ENCODE measurements at places on chromosomes 3 and 15.

- no peak for DNase-seq
These were observed 54.5 kb upstream of the ABHD10 start for GRCh38 chr3:111924283-111924682.

DNA sequence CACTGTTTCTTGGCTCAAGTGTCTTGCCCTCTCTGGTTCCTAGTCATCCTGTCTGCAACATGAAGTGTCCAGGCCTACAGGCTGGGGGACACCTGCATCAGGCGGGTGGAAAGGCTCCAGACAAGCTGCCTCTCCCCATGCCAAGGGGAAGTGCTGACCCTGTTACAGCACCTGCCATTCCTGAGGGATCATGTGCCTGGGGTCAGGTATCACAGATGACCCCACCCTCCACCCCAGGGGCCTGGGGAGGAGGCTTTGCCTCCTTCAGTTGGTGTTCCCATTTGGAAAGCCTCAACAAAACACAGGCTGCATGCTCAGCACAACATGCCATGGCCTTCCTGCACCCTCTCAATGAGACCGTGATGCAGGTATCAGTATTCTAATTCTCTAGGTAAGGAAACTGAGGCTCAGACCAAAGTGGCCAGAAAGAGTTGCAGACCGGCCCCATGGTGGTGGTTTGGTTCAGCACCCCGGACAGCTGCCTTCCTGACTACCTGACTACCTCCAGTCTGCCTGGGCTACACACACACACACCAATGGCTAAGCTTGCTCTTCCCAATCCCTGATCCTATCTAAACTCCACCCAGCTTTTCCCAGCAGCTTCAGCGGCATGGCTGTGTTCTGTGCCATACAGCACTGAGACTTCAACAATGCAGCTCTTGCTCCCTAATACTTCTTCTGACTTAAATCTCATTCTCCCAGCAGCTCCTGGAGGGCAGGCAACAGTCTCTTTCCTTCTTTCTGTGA, 69.7 kb upstream of the LINGO1 start:
- no peak for DNase-seq

- no peak for DNase-seq
These were observed 89.9 kb downstream of the XXYLT1 start for GRCh38 chr3:195181113-195181498.

DNA sequence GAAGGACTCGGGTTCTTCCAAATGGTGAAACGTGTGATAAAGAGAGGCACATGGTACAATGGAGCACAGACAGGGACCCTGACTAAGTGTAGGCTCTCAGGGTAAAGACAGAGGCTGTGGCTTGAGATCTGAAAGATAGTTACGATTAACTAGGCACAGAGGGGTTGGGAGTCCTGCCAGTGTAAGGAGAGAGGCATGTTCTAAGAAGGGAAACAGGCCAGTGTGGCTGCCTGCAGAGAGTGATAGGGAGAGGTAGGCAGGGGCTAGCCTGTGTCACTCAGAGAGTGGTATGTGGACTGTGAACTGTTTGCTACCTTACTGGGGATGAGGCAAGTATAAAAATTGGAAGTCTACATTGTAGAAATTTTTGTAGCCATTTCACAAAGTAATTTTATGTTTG, 109.5 kb downstream of the PEX5L start:
- no peak for DNase-seq

GRCh38 chr15:71802770-71803169, 7.6 kb upstream of the NR2E3 start:
- no peak for DNase-seq

DNA sequence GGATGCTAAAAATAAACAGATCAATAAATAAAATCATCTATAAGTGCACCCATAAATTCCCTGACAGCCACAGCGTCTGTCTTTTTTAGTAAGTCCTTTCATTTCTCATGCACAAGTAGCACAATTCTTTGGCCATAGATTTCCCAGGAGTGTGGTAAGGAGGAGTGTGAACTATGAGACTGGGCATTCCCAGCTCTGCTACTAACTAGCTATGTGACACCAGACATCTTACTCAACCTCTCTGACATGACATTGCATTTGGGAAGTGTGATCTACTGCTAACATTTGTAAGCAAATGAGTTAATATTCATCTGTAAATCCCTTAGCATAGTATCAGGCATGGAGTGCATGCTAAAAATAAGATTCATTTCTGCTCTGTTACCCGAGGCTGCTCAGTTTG, 301.7 kb downstream of the NTRK3 start:
- DNase-seq, result no peak

DNA sequence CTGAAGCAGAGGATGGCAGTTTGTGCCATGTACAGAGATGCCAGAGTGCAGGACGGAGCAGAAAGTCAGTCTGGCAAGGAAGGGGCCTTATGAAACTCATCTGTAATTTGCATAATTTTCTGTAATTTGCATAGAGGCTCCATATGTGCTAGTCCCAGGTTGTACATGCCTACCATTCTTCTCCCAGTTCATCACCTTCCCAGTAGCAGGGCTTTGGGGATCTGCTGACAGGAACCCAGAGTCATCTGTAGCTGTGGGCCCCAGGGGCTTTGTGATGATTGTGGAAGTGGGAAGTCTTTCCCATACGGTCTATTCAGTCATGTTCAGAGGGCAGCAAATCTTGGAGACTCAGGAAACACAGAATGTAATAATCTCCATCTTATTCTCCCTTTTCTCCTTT, 42.4 kb upstream of the SIAH2 start:
- no peak for DNase-seq

GRCh38 chr3:42975456-42975855, 3.7 kb upstream of the GASK1A start:
- DNase-seq, result no peak

DNA sequence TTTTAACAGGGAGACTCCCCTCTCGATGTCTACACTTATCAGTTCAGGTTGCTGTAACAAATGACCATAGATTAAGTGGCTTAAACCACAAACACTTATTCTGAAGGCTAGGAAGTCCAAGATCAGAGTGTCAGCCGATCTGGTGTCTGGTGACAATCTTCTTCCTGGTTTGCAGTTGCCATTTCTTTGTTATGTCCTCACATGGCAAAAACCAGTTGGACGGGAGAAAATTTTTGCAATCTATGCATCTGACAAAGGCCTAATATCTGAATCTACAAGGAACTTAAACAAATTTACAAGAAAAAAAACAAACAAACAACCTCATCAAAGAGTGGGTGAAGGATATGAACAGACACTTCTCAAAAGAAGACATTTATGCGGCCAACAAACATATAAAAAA, 116.9 kb upstream of the FOXB1 start:
- DNase-seq, result no peak

DNA sequence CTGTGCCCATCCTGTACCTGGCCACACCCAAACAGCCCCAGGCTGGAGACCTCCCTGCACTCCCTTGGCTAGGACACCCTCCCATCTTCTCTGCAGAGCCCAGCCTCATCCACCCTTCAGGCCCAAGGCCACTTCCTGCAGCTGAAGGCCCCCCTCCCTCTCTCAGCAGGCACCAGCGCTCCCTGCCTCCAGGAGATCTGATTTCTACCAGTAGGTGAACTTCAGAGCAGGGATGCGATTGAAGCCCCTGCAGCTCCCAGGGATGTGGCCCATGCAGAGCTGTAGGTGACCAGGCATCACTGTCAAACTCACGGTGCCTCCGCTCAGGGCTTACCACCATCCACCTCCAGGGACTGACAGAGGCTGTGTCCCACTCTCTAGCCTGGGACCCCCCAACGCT, 96.3 kb downstream of the NUP210 start:
- DNase-seq, result no peak

GRCh38 chr3:156655819-156656550, 18.4 kb upstream of the TIPARP start:
- no peak for DNase-seq

- DNase-seq, result no peak
These were observed 147.5 kb upstream of the SYNPR start for GRCh38 chr3:63130625-63131024.

DNA sequence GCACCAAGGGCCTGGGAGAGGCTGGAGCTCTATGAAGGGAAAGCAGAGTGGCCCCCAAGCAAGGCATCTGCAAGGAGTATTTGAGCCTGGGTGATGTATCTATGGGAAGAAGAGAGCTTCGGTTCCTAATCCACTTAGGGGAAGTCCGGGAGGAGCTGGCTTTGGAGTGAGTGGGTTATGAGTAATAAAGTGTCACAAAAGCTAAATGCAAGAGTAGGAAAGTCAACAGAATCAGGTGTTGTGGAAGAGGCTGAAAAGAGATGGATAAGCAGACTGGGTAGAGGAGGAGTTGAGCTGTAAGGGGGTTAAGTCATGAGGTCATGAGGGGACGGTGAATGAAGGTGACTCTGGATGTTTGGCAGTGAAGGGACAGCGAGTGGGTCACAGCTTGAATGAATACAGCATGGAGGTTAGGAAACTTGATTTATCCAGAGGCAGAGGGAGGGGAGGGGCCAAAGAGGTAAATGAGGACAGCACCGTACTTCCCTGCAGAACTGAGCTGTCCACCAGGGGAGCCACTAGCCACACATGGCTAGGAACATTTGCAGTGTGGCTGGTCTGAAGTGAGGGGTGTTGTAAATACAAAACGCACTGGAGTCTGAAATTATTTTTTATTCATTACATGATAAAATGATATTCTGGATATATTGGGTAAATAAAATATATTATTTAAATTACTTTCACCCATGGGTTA, 83.3 kb downstream of the ADCY5 start:
- DNase-seq, result no peak

- DNase-seq, result no peak
These were observed 213.4 kb upstream of the NANOGP8 start for GRCh38 chr15:35298509-35298908.

- DNase-seq, result no peak
These were observed 2.3 kb downstream of the RARB start for GRCh38 chr3:25430287-25430934.

DNA sequence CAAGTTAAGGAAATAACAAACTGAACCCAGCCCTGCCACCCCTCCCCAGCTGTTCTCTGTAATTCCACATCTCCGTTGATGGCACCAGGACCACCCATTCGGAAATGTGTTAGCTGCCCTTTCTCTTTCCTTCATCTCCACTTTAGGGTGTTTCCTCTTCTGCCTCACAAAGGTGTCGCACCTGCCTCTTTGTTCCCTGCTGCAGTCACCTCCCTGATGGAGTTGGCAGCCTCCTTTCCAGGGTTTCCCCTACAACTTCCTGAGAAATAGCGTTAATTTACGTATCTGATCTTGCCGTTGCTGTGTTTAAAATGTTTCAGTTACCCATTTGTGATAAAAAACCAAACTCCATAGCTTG, 57.3 kb downstream of the GPR171 start:
- DNase-seq, result no peak

GRCh38 chr3:159059395-159059794, 257.5 kb downstream of the MFSD1 start:
- no peak for DNase-seq

DNA sequence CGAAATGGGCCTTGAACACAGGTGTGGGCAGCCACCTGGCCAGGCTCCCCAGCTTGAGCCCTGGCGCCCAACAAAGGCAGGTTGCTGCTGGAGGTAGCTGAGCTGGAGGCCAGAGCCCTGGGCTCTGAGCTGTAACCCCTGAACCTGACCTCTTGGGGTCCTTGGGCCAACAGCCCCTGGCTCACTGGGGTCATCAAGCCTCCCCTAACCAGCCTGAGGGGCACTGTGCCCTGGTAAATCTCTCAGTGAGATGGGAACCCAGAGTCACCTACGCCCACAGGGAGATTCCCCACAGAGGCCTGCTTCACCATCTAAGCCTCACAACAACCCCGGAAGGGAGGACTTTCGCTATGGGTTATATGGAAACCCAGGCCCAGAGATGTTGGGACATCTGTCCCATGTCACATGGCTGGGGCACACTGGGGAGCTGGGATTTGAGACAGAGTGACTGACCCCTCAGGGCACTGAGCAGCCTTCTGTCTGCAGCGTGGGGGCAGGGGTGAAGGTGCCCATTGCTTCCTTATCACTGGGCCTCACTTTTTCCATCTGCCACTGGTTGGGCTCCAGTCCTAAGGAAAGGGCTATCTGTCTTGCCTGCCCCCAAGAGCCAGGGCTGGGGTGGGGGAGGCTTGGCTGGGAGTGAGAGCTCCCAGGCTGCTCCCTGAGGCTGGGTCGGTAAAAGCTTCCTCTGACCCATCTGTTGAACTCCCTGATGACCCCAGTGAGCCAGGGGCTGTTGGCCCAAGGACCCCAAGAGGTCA, 59.1 kb downstream of the IQSEC1 start:
- no peak for DNase-seq

DNA sequence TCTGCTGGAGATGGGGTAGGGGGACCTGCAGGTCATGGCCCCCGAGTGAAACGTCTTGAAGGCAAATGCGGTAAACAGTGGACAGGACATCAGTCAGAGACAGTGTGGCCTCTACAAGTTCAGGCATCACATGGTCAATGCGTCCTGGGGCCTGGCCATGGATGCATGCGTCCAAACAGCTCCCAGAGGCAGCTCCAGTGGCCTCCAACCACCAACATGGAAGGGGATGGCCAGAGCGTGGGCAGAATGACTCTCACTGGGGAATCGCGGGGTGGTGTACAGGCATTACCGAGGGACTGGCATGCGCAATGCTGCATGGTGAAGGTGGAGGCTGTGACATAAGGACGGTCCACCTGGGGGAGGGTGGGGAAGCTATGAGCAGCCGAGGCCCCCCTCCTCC, 35.6 kb upstream of the IQSEC1 start:
- DNase-seq, result no peak

- DNase-seq, result no peak
These were observed 16.4 kb upstream of the SLC35G2 start for GRCh38 chr3:136802481-136802996.

GRCh38 chr3:52007291-52007690, 11.6 kb upstream of the RPL29 start:
- DNase-seq, result no peak

DNA sequence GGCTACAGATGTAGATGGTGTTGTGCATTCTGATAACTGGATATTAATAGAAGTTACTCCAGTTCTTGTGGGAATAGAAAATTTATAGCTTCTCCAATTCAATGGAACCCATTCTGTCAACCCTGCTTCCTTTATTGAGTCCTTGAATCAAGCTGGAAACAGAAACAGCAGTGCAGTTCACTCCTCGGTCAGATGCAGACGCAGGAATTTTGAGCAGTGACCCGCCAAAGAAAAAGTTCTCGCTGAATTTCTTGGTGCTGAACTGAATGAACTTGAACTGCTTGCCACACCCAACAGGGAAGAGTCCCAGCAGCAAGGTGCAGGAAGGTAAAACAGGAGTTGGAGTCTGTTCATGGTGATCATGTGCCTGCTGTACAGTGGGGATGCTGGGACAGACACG, 10.3 kb downstream of the HRH1 start:
- DNase-seq, result no peak

GRCh38 chr3:131526801-131527347, 24.1 kb upstream of the MRPL3 start:
- DNase-seq, result no peak

GRCh38 chr3:150454085-150454484, 46.0 kb downstream of the TSC22D2 start:
- DNase-seq, result no peak

Data from HS-5 (cell line).